CD4-positive, alpha-beta memory T cell (primary cell): ENCODE measurements at places on chromosomes 3 and 15. TPM values are rescaled to one million over a fixed set of nuclear protein-coding genes. Genes with fewer than 3 reads are reported as not detected.

GRCh38 chr3:59695860-59696259 lies 646.0 kb upstream of the CFAP20DC start:
- no peak overlapping the region for H3K27ac ChIP-seq
- H3K27me3 ChIP-seq = no peaks in the 10 kb centered on the region
- no peak overlapping the region for H3K4me3 ChIP-seq

GRCh38 chr15:38992930-38993329 lies 428.3 kb upstream of the RASGRP1 start:
- no peak overlapping the region for H3K4me3 ChIP-seq
- no peaks in the 10 kb centered on the region for H3K27me3 ChIP-seq
- H3K27ac ChIP-seq = no peak overlapping the region

- no peaks in the 10 kb centered on the region for H3K36me3 ChIP-seq
- no peaks in the 10 kb centered on the region for H3K4me1 ChIP-seq
- H3K27me3 ChIP-seq = no peaks in the 10 kb centered on the region
- DNase-seq = no peak
These were observed 554.5 kb downstream of the ZIC1 start for GRCh38 chr3:147963711-147964110.

DNA sequence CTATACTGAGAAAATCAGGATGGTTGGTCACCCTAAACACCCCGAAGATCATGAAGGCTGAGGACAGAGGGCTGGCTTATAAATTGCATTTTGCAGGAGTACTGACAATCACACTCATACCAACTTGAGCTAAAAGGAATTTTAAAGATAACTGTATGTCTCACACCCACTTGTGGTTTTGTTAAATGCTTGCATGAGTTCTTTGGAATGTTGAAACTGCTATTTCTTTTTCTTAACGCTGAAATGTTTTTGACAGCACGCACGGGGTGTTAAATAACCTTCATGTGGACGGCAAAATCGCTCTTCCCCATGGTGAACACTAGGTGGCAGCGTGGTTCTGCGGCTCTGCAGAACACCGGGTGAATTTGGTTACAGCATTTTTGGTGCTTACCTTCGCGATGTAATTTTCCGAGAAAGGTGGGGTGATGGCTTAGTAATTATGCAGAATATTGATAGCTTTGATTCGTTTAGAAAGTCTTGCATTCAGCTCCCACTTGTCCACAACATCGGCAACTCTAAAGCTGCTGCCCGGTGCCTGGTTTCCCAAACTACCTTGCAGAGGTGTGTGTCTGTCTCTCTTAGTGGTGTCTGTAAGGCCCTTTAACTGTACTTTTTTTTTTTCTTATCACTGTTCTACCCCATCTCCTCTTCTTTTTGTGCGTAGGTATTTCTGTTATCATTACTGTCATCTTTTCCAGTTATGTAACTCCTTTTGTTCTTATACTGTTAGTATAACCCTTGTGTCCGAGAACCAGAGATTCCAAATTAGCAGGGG lies 51.7 kb downstream of the ARNT2 start:
- no peaks in the 10 kb centered on the region for H3K36me3 ChIP-seq
- H3K27ac ChIP-seq = no peak overlapping the region
- no peaks in the 10 kb centered on the region for H3K4me1 ChIP-seq
- H3K4me3 ChIP-seq = no peak overlapping the region

- no peak overlapping the region for H3K27ac ChIP-seq
- DNase-seq = no peak
- H3K4me1 ChIP-seq = peaks cover 39% of the 10 kb centered on the region
- H3K4me3 ChIP-seq = no peak overlapping the region
- no peaks in the 10 kb centered on the region for H3K36me3 ChIP-seq
These were observed 150.5 kb upstream of the LPP start for GRCh38 chr3:188003188-188004171.

DNA sequence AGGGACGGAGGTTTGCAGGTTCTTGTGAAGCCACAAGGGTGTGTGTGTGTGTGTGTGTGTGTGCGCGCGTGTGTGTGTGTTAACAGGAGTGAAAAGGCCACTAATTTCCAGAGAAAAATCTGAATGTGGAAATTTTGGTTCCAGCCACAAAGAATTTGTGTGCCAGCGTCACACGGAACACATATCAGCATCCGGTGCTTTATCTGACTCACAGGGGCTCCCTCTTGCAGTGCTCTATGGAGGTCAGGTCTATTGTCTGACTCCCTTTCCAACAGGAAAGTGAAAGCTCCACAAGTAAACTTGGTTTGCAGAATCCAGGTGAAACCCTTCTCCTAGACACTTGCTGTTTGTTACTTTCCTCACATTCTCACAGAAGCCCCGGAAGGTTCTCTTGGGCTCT lies 6.2 kb downstream of the CLDN11 start:
- peaks cover 18% of the 10 kb centered on the region for H3K4me1 ChIP-seq
- H3K36me3 ChIP-seq = no peaks in the 10 kb centered on the region
- DNase-seq = no peak

- H3K36me3 ChIP-seq = no peaks in the 10 kb centered on the region
- no peak for DNase-seq
- H3K27ac ChIP-seq = peak overlapping the region; percentile 12
These were observed 3.8 kb downstream of the STT3B start for GRCh38 chr3:31536497-31536896.

- no peak overlapping the region for H3K4me3 ChIP-seq
These were observed 32.3 kb downstream of the ALDH1L1 start for GRCh38 chr3:126147932-126148683.

DNA sequence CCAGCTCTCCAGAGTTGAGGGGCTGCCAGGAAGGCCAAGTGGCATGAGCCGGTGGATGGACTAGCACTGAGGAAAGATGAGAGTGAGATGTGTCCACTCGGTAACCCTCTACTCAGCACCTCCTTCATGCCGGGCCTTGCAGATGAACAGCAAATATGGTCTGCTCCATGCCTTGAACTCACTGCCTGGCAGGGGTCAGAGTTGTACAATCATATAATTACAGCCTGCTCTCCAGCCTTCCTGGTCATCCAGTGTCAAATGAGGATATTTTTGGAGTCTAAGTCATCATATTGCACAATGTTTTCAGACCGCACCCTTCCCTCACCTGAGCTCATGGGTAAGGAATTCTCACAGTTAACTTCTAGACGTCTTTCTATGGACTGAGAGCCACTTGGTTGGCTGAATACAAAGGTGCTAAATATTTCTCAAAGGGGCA lies 4.9 kb downstream of the MGLL start:
- DNase-seq = no peak
- peaks cover 10% of the 10 kb centered on the region for H3K27me3 ChIP-seq
- H3K27ac ChIP-seq = no peak overlapping the region

Gene MAGI1
- 0.20 TPM for total RNA-seq

Gene RBP2
- not detected for total RNA-seq

Gene GOLGA6L9
- 3.9 TPM for total RNA-seq
